AG10803 (cell line): ENCODE measurements at places on chromosomes 16 and 17.

- no peak for DNase-seq
These were observed 96.3 kb downstream of the WWOX start for GRCh38 chr16:78195797-78196196.

- DNase-seq: peak; percentile 76
These were observed 153.3 kb downstream of the CHD9 start for GRCh38 chr16:53207810-53208752.

GRCh38 chr17:44758414-44759085 is at the start of gene ADAM11:
ADAM11 (plus strand) TSS chr17:44758988; CDS start chr17:44759200, 212 bp downstream.
- no peak for DNase-seq

- peak; percentile 12 for DNase-seq
These were observed 26.7 kb downstream of the TRIM25 start for GRCh38 chr17:56887105-56887504.

DNA sequence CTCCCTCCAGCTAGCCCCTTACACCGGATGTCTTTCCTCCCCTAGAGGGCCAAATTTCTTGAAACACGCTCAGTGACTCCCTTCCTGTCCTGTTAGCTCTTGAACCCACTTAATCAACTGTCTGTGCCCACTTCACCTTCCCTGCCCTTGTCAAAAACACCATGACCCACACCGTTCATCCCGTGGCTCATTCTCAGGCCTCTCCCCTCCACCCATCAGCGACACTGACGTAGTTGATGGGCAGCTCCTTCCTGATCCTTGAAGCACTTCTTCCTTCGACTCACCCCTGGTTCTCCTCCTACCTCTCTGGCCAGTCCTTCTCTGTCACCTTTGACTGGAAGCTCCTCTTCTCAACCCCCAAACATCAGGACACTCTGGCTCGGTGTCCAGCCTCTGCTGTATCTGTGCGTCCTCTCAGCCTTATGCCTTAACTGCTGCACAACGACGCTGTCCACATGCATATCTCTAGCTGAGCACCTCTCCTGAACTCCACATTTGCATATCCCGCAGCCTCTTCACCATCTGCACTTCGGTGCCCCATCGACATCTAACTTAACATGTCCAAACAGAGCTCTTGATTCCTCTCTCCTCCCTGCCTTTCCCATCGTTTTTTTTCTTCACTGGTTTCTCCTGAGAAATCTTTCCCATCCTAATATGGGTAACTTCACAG is 39.3 kb upstream of the CCDC182 start:
- DNase-seq: no peak

GRCh38 chr17:36911001-36911400 is 26.3 kb upstream of the LHX1 start:
- no peak for DNase-seq

- no peak for DNase-seq
These were observed 361.9 kb downstream of the C16orf95 start for GRCh38 chr16:86955136-86955855.
